ENCODE measurements at places on chromosomes 1 and 21. TPM values are rescaled to one million over a fixed set of nuclear protein-coding genes. Genes with fewer than 3 reads are reported as not detected.

RAB7B gene
- total RNA-seq, result 4.3 TPM

FCAMR gene
- total RNA-seq, result not detected

PRR9 gene
- total RNA-seq, result not detected

- H3K27me3 ChIP-seq, result no peaks in the 10 kb centered on the region
- H3K27ac ChIP-seq, result no peak overlapping the region
- no peak for DNase-seq
- H3K36me3 ChIP-seq, result no peaks in the 10 kb centered on the region
Measured at GRCh38 chr21:33761441-33762036, 119.2 kb downstream of the ITSN1 start.

DNA sequence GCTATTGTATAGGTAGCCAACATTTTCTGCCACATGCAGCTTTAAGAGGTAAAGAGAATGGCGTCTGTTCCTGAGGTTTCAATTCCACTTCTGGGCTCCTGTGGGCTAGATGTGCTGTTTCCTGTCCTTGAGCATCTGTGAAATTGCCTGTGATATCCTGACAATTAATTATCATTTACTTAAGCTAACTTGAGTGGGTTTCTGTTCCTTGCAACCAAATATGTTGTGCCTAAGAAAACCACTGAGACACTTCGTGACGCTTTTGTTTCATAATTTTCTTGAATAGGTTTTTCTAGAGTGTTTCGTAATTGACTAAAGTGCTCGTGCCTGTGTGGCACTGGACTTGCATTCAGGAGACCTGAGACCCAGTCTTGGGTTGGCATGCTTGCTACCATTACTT is 127.3 kb upstream of the POU3F1 start:
- no peaks in the 10 kb centered on the region for H3K4me1 ChIP-seq
- no peaks in the 10 kb centered on the region for H3K27me3 ChIP-seq
- H3K36me3 ChIP-seq, result no peaks in the 10 kb centered on the region
- no peak for DNase-seq

- H3K4me1 ChIP-seq, result peaks cover 2% of the 10 kb centered on the region
- DNase-seq, result no peak
- no peak overlapping the region for H3K27ac ChIP-seq
- no peak overlapping the region for H3K4me3 ChIP-seq
Measured at GRCh38 chr1:241823925-241824324, 24.1 kb upstream of the EXO1 start.

GRCh38 chr1:205763980-205764379 is 11.3 kb downstream of the RAB29 start:
- no peak overlapping the region for H3K4me3 ChIP-seq
- no peaks in the 10 kb centered on the region for H3K4me1 ChIP-seq
- H3K36me3 ChIP-seq, result no peaks in the 10 kb centered on the region
- no peaks in the 10 kb centered on the region for H3K27me3 ChIP-seq

- no peak overlapping the region for H3K4me3 ChIP-seq
- DNase-seq, result no peak
- H3K27ac ChIP-seq, result no peak overlapping the region
- no peaks in the 10 kb centered on the region for H3K36me3 ChIP-seq
- H3K27me3 ChIP-seq, result no peaks in the 10 kb centered on the region
Measured at GRCh38 chr1:115164484-115164883, 75.2 kb upstream of the TSPAN2 start.

BARHL2 gene
- not detected for total RNA-seq

Measured in ovary (tissue), 10 donors.